CD4-positive, alpha-beta T cell treated with Interleukin-10 for 1 hour (primary cell): ENCODE measurements at places on chromosomes 12 and 14.

DNA sequence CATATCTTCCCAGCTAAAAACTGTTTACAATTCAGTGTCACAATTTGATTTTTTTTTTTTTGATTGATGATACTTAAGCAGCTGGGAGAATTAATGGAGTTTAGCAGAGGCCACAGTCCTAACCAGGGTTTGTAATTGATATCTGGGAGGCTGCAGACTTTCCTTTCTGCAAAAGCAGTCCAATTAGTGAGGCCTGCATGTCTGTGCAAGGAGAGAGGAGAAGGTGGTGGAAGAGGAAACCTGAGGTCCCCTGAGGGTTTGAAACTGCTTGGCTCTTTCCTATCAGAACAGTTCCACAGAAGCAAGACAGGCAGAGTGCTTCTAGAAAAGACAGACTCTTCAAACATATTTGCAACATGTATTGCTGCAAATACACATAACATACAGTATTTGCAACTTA lies 160.8 kb upstream of the KRR1 start:
- no peak for DNase-seq

GRCh38 chr12:43332977-43333640 lies 218.9 kb downstream of the ADAMTS20 start:
- DNase-seq, result no peak

DNA sequence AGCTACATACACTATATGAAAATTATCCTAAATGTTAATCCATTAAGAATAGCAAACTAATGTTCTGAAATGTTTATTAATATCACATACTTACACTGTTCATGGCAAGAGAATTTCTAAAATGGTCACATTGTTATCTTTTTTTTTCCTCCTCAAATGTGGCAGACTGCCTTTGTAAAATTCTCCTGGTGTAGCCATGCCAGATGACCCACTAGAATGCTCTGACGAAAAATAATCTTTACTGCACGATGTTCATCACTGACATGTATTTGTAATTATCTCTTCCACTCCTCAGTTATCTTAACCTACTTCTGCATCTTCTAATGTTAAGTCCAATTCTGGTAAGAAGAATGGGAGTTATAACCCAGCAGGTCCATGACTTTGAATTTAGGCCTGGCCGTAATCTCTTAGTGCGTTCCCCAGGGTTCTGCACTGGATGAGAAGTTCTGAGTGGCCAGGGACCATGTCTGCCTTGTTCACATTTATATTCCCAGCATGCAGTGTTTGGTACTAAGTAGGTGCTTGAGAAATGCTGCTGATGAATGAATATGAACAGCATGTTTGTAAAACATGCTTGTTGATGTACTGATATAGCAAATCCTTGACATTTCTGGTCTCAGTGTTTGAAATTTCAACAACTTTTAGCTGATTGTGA lies 46.7 kb downstream of the NOPCHAP1 start:
- no peak for DNase-seq

- DNase-seq, result no peak
These were observed 55.4 kb downstream of the SLCO1B3 start for GRCh38 chr12:20865873-20866272.

DNA sequence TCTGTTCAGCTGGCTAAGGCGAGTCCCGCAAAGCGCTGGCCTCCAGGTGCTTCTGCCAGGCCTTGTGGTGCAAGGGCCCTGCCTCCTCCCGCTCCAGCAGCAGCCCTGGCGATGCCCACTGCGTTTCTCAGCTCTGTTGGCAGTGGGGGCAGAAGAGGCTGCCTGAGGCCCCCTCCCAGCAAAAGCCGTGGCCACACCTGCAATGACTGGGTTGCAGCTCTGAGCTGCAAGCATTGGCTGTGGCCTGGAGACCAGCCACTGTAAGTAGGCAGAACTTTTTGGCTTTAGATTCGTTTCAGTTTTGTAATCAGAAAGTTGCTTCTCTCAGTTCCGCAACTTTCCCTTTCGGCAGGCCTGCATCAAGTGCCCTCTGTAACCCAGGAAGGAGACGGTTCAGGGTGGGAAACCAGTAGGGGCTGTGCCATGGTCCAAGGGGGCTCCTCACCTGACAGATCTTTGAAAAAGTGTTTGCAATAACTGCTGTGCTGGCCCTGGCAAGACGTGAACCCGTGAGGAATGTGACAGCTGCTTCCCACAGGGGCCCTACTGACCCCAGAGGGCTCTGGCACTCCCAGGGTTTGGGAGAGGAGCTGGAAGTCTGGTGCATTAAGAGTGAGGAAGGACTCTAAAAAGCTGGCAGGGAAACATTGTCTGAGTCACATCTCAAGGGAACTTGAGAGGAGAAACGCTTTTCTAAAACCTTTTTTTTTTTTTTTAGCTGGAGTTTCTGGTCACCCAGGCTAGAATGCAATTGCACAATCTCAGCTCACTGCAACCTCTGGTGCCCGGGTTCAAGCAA lies 54.5 kb upstream of the MAX start:
- DNase-seq, result no peak

- no peak for DNase-seq
These were observed 126.9 kb upstream of the PRICKLE1 start for GRCh38 chr12:42716491-42716891.

- DNase-seq, result no peak
These were observed 96.1 kb downstream of the SCN8A start for GRCh38 chr12:51687177-51687576.

DNA sequence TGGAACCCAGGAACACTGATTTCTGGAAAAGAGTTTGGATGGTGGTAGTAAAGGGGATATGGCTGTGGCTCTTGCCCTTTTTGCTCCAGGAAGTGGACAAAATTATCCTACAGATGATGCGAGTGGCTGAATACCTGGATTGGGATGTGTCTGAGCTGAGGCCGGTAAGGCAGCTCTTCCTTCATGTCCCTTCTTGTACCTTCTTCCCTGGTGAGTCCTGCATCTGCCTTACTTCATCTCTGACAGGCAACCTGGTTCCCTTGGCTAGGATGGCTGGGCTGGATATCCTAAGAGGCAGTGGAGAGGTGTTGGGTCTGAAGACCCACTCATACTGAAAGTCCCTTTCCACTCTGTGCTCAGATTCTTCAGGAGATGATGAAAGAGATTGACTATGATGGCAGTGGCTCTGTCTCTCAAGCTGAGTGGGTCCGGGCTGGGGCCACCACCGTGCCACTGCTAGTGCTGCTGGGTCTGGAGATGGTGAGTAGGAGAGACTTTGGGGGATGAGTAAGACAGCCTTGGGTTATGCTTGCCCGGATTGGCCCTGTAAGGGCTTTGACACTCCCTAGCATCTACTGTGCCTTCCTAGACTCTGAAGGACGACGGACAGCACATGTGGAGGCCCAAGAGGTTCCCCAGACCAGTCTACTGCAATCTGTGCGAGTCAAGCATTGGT lies 8.0 kb downstream of the DGKA start:
- DNase-seq, result no peak

GRCh38 chr12:7959701-7960121 lies 23.7 kb upstream of the SLC2A3 start:
- DNase-seq, result peak; percentile 66

DNA sequence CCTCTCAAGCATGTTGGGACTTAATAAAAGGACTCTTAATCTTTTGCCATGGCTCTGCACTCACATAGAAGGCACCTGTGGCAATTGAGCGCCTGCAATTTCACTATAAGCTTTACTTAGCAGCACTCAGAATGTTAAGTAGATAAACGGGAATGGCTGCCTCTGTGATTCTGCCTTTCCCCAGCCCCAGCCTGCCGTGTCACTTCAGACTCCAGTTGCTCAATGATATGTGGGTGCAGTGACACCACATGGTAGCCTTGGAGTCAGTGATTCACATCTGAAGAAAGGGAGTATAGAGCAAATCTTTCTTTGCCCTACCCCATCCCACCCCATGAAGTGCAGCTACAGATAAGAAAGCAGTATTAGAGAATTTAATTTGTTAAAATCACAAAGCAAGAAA lies 96.1 kb downstream of the ZFC3H1 start:
- DNase-seq, result no peak

GRCh38 chr12:118880720-118881493 lies 100.4 kb upstream of the SRRM4 start:
- no peak for DNase-seq

DNA sequence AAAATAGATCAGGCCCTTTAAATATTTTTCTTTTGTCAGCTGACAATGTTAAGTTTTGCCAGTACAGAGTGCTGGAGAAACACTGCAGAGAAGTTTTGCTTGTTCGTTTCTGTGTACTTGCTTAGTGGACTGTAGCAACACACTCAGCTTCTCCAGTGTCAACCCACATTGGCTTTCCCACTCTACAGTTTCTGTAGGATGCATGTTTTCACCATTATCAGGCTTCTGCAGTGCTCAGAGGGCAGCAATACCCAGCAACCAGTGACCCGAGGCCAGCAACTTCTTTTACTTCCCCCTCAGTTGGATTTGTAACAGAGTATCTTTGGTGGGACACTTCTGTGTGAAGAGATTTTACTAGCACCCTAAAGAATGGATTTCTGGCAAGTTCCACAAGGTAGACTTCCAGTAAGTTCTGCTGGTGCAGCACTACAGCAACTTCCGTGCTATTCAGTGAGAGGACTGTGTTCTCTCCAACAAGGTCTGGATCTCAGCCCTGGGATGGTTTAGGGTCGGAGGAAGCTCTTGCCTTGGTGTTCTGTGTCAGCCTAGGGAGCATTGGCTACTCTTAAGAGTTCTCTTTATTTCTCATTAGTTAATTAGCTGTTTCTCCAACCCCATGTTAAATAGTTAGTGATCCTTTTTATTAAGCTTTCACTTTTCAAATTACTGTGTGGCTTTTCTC lies 70.4 kb downstream of the FUT8 start:
- no peak for DNase-seq

DNA sequence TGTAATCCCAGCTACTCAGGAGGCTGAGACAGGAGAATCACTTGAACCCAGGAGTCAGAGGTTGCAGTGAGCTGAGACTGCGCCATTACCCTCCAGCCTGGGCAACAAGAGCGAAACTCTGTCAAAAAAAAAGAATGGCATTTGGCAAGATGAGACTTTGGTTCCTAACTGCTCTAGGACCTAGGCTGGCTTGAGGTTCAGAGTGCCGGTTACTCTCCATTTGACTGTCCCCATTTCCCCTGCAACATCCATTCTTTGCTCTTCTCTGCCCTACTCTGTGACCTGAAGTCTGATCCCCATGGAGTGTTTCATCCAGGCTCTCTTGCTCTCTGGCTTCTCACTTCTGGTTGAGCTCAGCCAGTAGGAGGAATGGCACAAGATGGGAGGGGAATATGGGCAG lies 26.2 kb upstream of the PPP4R3A start:
- DNase-seq, result no peak

DNA sequence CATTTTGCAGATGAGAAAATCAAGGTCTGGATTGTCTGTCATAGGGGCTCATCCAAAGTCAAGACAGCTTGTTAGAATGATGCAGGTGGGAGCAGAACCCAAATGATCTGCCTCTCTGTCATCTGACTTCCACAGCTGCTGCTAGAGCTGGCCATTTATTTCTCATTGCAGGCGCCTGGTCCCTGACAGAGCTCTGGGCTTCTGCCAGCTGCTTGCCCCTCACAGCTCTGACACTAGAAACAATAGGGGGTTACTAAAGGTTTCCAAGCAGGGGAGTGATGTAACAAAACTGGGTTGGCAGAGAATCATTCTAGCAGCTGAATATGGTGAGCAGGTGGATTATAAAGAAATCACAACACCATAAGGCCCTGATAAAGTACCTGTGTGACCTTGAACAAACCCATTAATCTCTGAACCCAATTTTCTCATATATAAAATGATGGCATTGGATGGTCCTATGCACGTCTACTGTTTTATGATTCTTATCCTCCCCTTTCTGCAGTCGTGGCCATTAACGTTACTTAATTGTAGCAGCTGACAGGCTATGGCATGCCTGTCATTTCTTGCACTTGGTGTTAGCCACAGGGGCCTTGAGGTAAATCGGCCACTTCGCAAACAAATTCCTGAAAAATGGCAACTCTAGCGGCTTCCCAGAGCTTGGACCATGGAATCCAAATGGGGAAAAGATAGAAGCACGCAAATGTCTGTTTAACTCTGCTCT lies 134.6 kb downstream of the RMST start:
- DNase-seq, result no peak

- no peak for DNase-seq
These were observed 113.9 kb downstream of the KTN1 start for GRCh38 chr14:55693904-55694303.

GRCh38 chr12:116862167-116862566 lies 19.1 kb downstream of the HRK start:
- DNase-seq, result no peak

- DNase-seq, result no peak
These were observed 74.3 kb downstream of the ERGIC2 start for GRCh38 chr12:29306682-29307081.

GRCh38 chr12:115313929-115314328 lies 630.0 kb upstream of the TBX3 start:
- no peak for DNase-seq

DNA sequence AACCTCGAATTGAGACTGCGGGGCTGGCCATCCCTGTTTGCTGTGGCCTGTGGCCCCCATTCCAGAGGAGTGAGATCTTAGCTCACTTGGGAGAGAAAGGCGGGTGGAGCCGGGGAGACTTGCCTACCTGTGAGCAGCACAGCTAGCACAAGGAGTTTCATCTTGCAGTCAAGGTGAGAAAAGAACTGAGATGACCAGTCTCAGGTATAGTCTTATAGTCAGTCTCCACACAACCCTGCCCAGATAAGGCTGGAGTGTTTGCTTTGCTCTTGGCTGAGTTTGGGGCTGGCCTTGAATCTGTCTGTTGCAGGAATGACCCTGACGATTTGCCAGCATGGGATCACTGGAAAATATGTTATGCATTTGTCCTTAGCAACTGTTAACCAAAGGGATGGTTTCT lies at the start of gene PLA2G1B:
PLA2G1B (minus strand) TSS at position 187 of the 400 bp plus-strand sequence; CDS start at position 161, 26 bp downstream.
- no peak for DNase-seq

- peak; percentile 68 for DNase-seq
These were observed 7.5 kb downstream of the VTI1B start for GRCh38 chr14:67666750-67667449.

DNA sequence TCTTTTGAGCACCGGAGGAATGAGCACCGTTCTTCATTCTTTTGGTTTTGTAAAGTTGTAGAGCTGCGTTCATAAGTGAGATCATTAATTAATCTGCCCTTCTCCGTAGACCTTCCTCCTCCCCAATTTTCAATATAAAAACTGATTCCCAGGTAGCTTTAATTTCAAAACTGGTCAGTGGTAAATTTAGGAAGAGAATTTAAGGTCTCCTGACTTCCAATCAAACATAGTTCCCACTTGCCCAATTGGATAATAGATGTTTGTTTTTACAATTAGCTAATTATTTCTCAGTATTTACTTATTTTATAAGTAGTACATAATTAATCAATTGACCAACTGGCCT lies 27.2 kb upstream of the YBX3 start:
- DNase-seq, result no peak

DNA sequence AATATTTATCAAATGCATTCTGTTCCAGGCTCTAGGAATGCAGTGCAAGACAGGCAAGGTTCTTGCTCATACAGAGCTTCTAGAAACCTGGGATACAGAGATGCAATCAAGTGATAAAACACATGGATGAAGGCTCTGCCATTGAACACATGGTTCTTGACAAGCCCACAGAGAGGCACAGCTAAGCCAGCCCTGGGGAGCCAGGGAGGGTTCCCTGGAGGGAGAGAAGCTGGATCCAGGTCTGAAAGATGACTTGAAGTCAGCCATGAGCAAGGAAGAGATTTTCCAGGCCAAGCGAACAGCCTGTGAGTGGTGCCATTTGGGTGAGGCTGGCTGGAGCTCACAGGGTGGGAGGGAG lies 66.2 kb downstream of the IRF2BPL start:
- no peak for DNase-seq

- DNase-seq, result peak; percentile 37
These were observed 2.4 kb upstream of the TCL1B start for GRCh38 chr14:95683793-95684192.

- no peak for DNase-seq
These were observed 89.2 kb downstream of the NTS start for GRCh38 chr12:85963326-85963725.

GRCh38 chr14:51228391-51228790 lies 11.7 kb upstream of the TMX1 start:
- no peak for DNase-seq

GRCh38 chr12:104680070-104680469 lies 223.3 kb downstream of the CHST11 start:
- DNase-seq, result peak; percentile 52
